Non-pigmented ciliary epithelial cell (primary cell): ENCODE measurements at places on chromosomes 7 and 10.
A peak's percentile ranks its signal among the peaks of the same experiment; 100 is the strongest.

DNA sequence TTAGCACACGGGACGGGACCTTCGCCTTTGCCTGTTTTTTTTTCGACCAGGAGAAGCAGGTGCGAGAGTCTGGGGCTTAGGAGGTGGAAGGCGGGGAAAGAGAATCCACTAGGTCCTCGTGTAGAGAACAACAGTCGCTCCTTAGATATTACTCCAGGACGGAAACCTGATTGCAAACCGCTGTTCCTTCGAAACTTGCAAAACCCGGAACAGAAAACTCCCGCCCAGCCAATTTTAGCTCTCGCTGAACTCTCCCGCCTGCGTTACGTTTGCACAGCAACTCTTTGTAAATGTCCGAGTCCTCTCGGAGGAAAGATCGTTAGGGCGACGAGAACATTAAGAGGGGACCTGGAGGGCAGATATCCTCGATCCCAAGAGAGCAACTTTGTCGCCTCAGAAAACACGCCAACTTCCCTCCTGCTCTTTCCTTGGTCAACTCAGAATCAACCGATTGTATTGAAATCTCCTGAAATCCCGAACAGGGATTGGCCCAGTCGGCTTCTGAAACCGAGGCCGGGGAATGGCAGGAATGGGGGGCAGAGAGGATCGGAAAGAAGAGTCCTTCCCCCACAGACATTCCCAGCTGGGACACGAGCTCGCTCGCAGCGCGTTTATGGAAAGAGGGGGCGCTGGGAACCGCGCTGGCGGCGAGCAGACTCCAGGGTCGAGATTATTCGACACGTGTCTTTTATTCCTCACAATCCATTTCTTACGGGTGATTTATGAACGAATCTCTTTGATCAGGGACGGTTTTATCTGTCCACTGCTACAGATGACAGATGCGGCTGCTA, 9.9 kb downstream of the TWIST1 start:
- no peak for DNase-seq

- DNase-seq = no peak
Measured at GRCh38 chr10:80690434-80690833, 152.7 kb downstream of the SH2D4B start.

DNA sequence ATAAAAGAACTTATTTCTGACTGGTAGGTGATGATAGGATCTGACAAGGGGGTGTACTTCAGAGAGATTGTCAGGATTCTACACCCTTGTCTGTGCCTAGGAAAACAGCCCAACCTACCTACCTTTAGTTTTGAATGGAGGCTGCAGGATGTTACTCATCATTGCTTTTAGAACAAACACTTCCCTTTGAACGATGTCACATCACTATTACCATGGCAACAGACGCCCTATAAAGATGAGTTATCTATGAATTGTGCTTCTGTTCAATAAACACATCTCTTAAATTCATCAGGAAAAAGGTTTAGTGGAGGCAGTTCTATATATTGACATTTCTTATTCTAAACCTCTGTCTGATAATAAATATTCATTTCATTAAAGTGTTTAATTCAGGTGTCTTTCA, 362.4 kb downstream of the CNTNAP2 start:
- no peak for DNase-seq

GRCh38 chr7:17185690-17186070, 112.8 kb upstream of the AHR start:
- DNase-seq = peak; percentile 17

GRCh38 chr10:116831086-116831485, 18.2 kb upstream of the ENO4 start:
- DNase-seq = no peak
